Activated T-cell treated with anti-CD3 and anti-CD28 coated beads for 24 hours (primary cell): ENCODE measurements at places on chromosomes 5 and 9.

DNA sequence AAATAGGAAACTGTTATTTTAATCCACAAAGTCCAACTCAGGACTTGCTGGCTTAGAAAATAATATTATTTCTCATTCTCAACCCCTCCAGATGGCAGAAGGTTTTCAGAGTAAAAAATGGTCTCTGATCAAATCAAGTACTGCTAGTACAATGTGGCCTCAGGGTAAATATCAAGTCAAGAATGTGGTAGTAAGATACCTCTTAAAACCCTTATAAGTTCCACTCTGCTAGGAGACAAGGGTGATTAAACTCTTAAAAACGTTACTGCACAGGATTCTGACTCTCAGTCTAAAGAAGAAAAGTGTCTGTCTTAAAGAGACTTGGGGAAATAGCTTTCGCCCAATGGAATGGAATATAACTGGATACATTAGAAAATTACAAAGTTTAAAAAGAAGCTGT, 120.8 kb upstream of the PDE4D start:
- DNase-seq = no peak

GRCh38 chr5:143019614-143020515, 249.7 kb downstream of the ARHGAP26 start:
- no peak for DNase-seq

DNA sequence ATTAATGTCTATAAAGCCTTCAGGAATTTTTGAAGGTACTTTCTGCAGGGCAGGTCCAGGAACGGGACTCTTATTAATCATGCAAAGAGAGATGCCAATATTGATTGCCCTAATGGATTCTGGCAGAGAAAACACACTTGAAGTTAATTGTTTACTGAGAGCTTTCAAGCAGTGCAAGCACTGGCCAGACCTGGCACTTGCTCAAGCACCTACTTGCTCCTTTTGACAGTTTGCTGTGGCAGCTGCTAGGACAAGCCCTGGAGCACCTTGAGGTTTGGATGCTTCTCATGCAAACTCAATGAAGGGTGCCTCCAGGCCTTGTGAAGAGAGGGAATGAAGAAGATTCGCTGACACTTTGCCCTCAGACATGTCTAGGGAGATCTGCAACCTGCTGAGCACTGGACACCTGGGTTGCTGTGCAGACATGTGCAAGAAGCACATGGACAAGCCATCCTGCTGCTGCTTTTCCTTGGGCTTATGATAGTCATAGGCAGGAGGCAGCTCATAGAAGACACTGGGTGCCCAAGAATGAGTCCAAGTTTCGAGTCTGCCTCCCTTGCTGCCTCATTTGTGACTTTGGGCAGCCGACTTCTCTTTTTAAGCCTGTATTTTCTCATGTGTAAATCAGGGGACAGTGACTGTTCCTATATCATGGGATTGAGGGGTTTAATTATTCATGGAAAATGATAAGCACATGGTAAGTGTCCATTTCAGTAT, 88.8 kb upstream of the EQTN start:
- DNase-seq = no peak

DNA sequence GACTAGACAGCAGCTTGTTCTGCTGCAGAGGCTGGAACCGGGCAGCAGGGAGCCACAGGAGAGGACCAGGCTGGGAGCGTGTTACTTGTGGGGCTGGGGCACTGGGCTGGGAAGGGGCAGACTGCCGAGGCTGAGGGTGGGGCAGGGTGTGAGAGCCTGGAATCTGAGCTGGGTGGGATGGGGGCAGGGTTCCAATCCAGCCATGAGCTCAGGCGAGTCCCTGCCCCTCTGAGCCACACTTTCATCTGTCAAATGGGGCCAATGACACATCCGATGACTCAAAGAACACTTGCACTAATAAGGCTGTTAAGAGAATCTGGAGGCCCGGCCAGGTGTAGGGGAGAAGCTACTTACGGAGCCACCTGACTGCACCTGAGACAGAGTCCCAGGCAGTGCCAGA, 18.7 kb upstream of the WDR38 start:
- DNase-seq = no peak

DNA sequence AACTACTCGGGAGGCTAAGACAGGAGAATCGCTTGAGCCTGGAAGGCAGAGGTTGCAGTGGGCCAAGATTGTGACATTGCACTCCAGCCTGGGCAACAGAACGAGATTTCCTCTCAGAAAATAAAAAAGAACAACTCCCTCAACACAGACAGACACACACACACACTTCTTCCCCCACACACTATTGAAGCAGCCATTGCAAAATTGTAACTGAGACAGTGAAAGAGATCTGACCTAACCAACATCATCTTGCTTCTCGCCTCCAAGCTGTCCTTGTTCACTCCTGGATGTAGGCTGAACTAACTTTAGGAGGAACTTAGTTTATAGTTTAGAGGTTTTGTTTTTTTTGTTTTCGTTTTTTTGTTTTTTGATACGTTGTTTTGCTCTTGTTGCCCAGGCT, 13.0 kb upstream of the PLIN2 start:
- no peak for DNase-seq

GRCh38 chr5:67215519-67216471, 19.2 kb upstream of the CD180 start:
- DNase-seq = peak; percentile 53

GRCh38 chr9:14393418-14393817, 79.5 kb upstream of the NFIB start:
- no peak for DNase-seq

- no peak for DNase-seq
Observed at GRCh38 chr9:107546859-107547258, 57.3 kb upstream of the KLF4 start.

DNA sequence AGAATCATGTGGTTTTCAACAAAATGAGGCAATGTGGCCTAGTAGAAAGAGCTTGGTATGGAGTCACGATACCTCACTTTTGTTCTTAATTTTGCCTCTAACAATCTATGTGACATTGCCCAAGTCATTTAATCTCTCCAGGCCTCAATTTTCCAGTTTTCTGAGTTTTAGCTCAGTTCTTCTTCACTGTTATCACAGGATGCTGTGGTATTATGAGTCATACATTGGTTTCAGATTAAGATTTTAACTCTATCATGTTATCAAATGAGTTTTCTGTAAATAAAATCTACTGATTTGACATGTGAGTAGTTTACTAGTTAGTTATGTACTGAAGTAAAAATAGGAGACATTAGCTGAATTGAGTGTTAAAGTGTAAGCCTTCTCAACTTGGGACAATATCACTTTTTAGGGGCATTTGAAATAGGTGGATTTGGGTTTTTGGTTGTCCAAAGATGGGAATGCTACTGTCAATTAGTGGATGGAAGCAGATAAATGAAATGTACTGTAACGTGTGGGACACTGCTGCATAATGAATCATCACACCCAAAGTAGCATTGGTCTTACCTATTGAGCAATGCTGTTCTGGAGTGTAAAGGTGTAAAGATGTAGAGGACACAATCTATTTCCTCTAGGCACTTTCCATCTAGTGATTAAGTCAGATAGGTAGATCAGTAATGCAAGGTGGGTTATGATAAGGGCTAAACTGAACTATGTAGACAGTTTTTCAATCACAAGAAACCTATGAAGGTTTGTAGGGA, 73.3 kb downstream of the NNT start:
- no peak for DNase-seq

GRCh38 chr9:132175431-132175830, 13.6 kb downstream of the NTNG2 start:
- DNase-seq = no peak
